Stimulated activated CD8-positive, alpha-beta memory T cell treated with anti-CD3 and anti-CD28 coated beads, Interleukin-4, amount 100 ng/mL, for 4 hours (primary cell): ENCODE measurements at places on chromosomes 12 and 14.
A peak's percentile ranks its signal among the peaks of the same experiment; 100 is the strongest.

- no peak for DNase-seq
Measured at GRCh38 chr12:96210376-96211055, 16.3 kb downstream of the ELK3 start.

GRCh38 chr12:82873951-82874350, 187.2 kb downstream of the TMTC2 start:
- DNase-seq: no peak

DNA sequence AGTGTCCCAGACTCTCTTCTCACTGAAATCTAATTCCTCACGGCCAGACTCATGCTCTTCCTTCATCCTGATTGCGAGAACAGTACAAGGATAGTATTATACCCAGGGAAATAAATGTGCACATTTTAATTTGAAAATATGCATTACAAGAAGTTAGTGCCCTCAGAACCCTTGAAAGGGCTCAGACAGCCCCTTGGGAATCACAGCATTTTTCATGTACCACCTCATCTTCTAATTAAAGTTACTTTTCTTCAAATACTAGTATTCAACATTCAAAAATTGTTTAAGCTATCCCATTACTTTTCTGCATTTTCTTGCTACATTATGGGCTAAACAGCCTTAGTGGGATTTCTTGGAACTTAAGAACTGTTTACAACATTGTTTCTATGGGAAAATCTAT, 1.7 kb upstream of the APPL2 start:
- no peak for DNase-seq

GRCh38 chr14:95255487-95255886, 64.2 kb downstream of the CLMN start:
- DNase-seq: no peak

DNA sequence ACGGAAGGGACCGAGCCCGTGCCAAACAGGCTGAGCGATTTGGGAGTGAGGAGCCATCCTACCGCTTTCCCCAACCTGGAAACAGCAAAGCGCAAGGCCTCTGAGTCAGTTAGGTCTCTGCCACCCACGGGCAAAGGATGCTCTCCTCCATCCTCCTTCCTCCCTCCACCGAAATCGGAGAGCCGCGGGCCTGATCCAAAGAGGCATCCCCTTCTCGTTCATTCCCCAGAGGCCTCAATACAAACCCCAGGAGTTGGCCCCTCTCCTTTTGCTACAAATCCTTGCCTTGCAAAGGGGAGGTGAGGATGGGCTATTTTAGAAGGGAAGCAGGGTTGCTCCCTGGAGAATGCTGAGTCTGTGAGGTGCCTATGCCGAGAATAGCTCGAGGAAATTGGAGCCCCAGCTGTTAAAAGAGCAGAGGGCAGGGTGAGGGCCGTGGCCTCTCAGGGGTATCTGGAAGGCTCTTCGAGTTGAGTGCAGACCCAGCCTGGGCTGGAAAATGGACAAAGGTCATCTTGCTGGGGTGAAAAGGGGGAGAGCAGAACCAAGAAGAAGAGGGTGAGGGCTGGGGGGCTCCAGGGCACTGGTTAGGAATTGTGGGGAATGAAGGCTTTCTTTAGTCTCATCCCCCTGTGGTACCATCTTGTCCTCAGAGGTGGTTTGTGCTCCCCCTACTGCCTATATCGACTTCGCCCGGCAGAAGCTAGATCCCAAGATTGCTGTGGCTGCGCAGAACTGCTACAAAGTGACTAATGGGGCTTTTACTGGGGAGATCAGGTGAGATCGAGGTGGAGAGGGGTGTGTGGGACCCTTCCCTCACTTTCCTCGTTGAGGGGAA, 1.1 kb downstream of the TPI1 start:
- DNase-seq: no peak

DNA sequence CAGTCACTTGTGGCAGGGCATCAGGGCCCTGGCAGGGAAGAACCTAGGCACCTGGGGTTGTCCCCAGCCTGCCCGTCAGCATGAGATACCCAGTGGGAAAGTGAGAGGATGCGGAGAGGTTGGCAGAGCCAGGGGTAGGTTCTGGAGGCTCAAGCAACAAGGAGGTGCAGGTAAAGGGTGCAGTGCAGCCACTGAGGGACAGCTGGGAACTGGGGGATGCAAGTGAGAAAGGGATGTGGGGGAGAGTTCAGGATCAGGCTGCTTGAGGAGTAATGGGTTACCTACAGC, 18.7 kb downstream of the VASH1 start:
- no peak for DNase-seq

DNA sequence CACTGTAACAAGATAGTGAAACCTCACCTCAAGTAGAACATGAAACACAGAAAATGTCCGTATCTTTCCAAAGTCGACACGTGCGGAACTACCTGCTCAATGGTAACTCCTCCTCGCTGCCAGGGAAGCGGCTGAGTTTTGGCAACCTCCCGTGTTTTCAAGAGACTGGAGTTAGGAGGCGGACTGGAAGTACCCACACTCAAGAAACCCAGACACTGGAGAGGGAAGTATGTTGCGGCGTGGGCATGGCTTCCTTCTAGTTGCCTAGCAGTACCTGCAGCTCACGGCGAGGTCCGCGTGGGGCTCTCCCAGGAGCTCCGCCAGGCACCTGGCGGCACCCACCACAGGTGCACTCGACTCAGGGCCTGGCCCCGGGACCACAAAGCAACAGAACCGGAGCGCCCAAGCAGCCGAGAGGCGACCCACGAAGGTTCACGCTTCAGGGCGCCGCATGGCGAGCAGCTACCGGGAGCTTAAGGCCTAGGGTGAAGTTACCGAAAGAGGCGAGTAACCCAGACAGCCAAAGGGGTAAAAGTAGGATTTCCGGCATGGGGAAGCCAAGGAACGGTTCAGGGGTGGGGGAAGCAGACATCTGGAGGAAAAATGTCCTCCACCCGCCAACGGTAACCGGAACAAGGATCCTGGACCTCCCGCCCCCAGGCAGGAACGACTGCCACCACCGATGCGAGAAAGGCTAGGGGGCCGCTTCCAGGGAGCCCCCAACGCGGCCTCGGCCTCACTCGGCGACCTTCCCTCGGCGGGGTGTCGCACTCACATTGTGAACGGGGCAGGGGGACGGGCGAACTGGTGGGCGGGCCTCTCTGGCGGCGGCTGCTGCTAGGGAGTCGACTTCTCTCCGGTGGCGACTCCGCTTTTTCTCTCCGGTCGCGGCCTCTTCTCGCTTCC, 608 bp downstream of the PTGES3 start:
- DNase-seq: peak; percentile 25

GRCh38 chr12:122837306-122838265, 2.3 kb downstream of the HIP1R start:
- no peak for DNase-seq

DNA sequence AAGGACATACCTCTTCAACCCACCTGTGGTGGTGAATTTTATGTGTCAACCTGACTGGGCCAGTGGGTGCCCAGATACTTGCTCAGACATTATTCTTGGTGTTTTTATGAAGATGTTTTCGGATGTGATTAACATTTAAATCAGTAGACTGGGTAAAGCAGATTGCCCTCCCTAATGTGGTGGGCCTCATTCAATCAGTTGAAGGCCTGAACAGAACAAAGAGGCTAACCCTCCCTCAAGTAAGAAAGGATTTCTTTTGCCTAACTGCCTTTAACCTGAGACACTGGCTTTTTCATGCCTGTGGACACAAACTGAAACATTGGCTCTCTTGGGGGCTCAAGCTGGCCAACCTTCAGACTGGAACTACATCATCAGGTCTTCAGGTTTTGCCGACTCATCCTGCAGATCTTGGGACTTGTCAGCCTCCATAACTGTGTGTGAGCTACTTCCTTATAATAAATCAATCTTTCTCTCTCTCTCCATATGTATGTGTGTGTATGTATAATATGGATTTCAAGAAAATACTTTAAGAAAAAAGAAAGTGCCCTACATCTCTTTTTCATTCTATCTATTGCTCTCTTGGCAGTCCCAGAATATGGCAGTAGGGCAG, 39.4 kb downstream of the RTN1 start:
- no peak for DNase-seq

DNA sequence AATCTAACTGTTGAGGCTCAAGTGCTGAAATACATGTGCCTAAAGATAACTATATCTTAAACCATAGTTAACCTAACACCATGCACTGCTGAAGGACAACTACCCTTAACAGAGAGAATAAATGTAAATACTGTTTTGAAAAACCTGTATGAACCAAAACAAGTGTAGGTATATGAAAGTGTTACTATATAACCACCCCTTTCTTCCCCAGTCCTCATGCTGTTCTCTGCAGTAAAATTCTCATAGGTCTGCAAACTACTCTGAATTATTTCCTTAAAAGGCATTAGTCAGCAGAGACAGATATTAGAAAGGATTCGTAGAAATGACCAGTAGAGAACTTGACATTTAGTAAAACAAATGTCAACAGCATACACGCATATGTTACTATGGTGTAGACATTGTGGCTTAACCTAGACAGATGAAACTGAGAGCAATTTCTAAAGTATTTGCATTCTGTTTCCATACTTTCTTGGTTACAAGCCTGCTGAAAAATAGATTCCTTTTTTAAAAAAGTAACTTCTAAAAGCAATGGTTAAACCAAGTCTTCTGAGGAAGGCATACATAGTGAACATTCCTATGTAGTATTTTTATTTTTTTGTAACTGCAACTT, 13.9 kb downstream of the CSRP2 start:
- DNase-seq: no peak

GRCh38 chr12:14239350-14239934, 126.0 kb upstream of the ATF7IP start:
- no peak for DNase-seq

DNA sequence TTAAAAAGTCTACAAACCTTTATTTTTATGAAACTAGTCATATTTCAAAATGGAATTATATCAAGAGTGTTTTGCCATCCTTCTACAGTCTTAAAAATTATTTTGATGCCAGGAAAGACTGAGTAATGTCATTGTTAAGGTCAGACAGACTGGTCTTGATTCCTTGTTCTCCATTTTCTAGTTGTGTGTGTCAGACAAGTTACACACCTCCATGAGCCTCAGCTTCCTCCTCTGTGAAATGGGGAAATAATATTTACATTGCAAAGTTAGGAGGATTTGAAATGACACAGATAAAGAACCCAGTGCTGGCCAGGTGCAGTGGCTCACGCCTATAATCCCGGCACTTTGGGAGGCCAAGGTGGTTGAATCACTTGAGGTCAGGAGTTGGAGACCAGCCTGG, 47.4 kb upstream of the ELK3 start:
- DNase-seq: no peak

DNA sequence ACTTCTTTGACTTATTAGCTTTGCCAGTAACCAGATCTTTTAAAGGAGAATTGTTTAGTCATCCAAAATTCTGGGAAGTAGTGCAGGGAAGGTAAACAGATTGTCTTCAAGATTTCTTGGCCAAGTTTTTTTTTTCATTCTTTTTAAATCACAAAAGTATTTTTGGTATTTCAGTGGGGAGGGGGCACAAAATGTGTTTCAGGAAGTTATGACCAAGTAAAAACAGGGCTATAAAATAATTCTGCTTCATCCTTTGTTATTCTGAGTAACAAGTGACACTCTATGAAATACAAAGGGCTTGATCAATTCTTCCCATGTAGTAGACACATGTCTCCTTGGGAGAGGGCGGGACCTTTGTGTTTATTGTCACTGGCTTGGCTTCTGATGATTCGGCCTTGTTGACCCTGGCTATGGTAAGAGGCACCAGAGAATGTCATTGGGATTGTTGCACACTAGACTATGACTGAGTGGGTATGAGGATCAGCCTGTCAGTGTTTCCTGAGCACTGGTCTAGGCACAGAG, 55.4 kb downstream of the SUSD6 start:
- DNase-seq: no peak

DNA sequence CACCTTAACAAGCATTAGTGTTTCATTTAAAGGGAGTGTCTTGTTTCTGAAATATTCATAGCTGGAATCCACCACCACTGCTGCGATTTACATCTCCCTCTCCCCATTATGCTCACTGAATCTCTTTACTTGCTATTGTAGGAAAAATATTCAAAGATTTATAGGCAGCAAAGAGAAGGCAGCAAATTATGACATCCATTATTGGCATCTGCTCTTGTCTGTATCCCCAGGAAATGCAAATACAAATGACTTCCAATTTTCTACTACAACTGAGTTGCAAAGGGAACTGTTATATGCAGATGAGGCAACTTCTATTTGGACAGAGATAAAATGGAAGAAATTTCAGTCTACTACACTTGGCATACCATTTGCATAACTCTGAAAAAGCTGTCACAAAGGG, 88.4 kb upstream of the PRKD1 start:
- no peak for DNase-seq

GRCh38 chr14:31410048-31410650, 10.2 kb downstream of the HEATR5A start:
- no peak for DNase-seq

GRCh38 chr14:100684154-100684553, 42.5 kb upstream of the DLK1 start:
- DNase-seq: no peak

DNA sequence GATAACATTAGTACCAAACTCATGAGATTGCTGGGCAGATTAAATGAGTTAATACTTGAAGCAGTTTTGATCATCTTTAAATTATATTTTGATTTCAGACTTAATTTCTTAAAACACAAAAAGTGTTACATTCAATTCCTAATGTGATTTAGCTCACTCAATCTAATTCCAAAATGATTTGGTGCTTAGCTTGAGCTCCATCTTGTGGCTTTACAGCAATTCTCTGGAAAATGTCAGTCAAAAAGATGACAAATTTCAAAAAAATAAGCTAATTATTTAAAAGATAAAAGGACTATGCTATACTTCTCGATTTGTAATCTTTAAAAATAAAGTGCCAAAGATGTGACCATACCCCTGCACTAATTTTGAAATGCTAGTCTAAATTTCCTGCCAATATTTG, 10.1 kb downstream of the LLPH start:
- DNase-seq: no peak

GRCh38 chr12:110627500-110628195, 13.7 kb downstream of the TCTN1 start:
- DNase-seq: no peak

- no peak for DNase-seq
Measured at GRCh38 chr12:64587447-64587846, 22.8 kb upstream of the RASSF3 start.

GRCh38 chr12:106084014-106084671, 54.6 kb downstream of the NUAK1 start:
- DNase-seq: no peak

DNA sequence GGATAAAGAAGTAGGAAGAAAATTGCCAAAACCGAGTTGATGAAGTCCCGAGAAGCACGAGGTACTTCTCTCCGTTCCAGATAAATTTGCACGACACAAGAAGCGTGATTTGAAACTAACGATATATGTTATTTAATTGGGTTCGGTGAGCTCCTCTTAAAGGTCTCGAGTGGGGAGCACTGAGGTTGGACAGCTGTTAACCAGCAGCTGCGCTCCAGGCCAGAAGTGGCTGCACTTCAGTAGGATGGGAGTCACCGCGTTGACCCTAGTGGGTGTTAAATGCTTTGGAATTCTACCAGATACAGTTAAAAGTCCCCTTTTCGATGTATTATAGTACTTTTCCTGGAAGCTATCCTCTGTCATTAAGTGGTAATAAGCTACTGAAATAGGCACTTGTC, 953 bp upstream of the DCAF5 start:
- DNase-seq: no peak

- no peak for DNase-seq
Measured at GRCh38 chr14:56524971-56525677, 54.5 kb upstream of the TMEM260 start.
